Body of pancreas (tissue), 4 donors: ENCODE measurements at places on chromosomes 3 and 15. TPM values are rescaled to one million over a fixed set of nuclear protein-coding genes. Genes with fewer than 3 reads are reported as not detected.

The CPN2 gene
- not detected for total RNA-seq

DNA sequence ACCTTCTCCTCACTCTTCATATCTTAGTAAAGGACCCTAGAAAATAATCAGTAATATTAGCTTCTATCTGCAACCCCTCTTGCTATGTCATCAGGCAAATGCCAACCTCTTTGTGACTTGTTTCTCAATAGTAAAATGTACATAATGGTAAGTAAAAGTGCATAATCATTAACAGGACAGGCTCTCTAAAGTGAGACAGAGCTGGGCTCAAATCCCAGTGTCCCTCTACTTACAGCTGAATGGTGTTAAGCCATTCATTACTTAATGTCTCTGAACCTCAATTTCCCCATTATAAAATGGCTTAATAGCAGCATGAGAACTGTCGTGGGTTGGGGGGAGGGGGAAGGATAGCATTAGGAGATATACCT is 62.6 kb upstream of the ATP11B start:
- no peak overlapping the region for H3K27ac ChIP-seq
- DNase-seq, result no peak
- no peaks in the 10 kb centered on the region for H3K4me1 ChIP-seq
- H3K36me3 ChIP-seq, result no peaks in the 10 kb centered on the region
- no peaks in the 10 kb centered on the region for H3K27me3 ChIP-seq

- H3K4me3 ChIP-seq, result no peak overlapping the region
- H3K36me3 ChIP-seq, result no peaks in the 10 kb centered on the region
- no peak for DNase-seq
- H3K27me3 ChIP-seq, result no peaks in the 10 kb centered on the region
- H3K27ac ChIP-seq, result peak overlapping the region; percentile 35
Observed at GRCh38 chr15:67077641-67078215, 12.3 kb downstream of the SMAD3 start.

The HRG gene
- not detected for total RNA-seq
